ENCODE measurements at places on chromosomes 12 and 14. TPM values are rescaled to one million over a fixed set of nuclear protein-coding genes. Genes with fewer than 3 reads are reported as not detected.

LMNTD1 gene
- total RNA-seq: 0.13 TPM

PYGL gene
- total RNA-seq: 23.0 TPM

DNA sequence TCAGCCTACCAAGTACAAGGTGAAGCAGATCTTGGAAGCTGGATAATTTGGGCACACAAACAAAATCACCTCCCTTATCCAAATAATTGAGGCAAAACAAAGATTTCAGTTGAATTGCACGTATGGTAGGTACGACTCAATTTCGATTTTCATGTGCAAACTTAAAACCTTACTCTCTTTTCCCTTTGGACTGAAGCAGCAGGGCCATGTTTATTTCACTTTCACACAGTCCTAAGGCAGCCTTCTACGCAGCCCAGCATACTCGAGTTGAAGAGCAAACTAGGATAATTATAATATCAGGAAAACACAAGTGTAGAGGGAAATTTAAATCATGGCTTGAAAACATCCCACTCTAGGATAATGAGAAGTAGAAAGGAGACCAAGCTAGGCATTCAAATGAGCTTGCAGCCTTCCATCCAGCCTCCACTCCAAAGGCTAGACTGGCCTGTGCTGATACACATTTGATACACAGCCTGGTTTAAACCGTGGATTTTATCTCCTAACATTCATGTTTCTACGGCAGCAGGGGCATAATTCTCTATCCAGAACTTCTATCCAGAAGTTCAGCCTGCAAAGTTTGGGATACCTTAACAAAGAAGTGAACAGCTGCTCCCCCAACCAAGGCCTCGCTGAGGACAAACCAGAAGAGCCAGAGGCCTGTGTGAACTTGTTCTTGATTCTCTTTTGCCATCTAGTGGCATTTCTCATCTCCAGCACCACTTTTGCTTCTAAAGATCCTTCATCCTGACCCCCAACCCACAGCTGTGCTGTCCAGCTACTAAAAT is 2.4 kb upstream of the RNASE7 start:
- no peak for DNase-seq

GRCh38 chr12:6716874-6717437 is 6.9 kb upstream of the COPS7A start:
- no peak for DNase-seq

DNA sequence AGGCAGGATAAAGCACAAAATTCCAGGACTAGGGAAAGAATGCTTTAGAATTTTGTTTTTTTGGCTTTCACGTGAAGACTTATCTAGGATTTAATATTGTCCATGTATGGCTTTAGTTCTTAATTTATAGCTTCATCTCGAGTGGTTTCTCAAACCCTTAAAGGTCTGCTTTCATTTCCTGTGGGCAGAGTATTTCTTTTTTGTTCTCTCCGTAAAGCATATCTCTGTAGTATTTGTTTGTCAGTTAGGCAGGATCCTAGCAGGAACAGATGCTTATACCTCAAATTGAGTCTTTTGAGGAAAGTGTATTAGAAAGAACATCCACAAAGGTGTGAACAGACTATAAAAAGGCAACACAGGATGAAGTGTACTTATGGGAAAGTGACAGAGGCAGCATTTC is 697.1 kb upstream of the SEL1L start:
- DNase-seq: no peak

Data from Panc1 (cell line).